ENCODE measurements at places on chromosomes 12 and 14.

GRCh38 chr12:113201187-113202177 lies 16.0 kb downstream of the RITA1 start:
- no peak for DNase-seq

DNA sequence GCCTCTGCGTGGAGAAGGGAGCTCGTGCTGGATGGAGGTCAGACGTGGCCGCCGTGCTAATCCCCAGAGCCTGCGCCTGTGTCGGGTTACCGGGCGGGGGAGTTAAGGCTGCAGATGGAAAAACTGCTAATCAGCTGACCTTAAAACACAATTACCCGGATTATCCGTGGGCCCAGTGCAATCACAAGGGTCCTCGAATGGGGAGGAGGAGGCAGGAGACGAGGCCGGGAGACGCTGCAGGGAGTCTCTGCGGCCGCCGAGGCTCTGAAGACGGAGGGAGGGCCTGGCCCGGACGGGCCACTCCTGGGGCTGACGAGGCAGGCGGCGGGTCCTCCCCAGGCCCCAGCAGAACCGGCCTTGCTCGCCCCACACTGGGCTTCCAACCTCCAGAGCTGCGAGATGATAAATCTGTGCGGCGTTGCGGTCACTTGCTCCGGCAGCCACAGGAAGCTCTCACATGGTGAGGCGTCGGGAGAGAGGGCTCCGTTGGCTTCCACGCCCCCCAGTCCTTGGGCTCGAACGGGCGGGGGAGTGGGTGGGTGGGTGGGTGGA lies 32.9 kb upstream of the FBRSL1 start:
- no peak for DNase-seq

DNA sequence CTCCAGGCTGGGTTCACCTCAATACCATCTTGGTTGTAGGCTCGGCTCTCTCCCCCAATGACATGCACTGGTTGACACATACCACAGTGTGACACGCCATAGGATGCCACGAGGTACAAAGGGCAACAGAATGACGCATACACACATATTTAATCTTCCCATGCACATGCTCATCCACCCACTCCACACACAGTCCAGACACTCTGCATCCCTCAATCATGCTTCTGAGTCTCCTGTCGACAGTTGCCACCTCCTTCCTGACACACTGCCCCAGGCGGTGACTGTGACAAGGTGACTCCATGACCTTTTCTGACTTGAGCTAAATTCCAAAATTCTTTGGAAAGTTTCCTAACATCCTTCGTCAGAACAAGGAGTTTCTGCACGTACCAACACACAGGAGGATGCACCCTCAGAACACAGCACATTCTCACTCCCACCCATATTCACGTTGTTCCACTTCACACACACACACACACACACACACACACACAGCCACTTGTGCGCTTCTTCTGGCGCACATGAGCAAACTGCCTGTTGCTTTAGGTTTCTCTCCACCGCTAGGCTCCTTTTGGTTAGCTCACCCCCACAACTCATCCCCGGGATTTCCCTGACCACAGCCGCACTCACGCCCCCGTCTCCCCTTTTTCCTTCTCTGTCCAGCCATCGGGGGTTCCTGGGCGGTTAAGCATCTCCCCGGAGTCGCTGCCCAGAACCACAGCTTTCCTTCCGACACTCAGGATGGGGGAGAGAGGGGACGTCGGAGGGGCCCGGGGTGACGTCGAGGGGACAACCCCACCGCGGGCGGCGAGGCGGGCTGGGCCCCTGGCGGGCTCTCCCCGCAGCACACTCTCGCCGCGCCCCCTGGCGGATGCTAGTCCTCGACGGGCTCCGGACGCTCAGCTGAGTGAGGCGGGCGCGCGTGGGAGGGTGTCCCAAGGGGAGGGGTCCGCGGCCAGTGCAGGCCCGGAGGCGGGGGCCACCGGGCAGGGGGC lies 536 bp upstream of the WNT1 start:
- no peak for DNase-seq

DNA sequence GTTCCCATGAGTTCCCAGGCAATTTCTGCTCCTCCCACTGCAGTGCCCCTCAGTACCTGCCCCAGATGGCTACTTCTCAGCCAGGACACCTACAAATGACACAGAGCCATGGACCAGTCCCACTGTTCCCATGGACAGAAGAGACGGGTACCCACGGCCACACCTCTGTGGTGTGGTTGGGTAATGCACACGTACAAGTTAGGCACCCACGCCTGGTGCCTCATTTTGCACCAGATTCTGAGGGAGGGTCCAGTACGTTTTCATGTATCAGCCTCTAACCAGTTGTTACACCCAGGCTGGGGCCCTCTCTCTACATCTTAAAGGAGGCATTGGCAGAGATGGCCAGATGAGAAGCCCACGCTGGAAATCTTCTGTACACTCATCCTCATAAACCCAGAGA lies 114.0 kb downstream of the DICER1 start:
- DNase-seq = no peak

DNA sequence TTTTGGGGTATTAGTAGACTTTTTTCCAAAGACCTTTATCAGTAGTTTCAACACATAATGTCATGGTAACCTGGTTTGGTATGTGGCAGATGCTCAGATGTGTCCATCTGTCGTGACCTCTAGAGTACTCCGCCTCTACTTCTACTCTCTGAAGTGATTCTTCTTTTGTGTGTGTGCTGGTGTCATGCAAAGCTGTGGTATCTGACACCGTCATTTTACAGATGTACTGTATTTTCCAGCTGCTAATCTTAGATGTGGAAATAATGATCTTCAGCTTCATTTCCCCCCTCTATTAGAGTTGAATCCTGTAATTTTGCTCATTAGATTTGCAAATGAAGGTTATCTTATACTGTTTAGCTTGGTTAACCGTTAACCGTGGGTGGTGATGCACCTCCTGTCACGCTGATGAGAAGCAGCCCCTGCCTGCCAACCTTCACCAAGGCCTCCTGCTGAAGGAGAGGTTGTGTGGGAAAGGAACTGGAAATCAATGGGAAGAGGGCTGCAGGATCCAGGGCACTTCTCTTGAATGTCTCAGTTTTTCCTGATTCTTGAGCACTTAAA lies 222.4 kb upstream of the AMIGO2 start:
- no peak for DNase-seq

- no peak for DNase-seq
Observed at GRCh38 chr12:70966996-70967790, 46.7 kb upstream of the PTPRR start.

Data from ascending aorta (tissue), 2 donors.